ENCODE measurements at places on chromosomes 7 and 10. TPM values are rescaled to one million over a fixed set of nuclear protein-coding genes. Genes with fewer than 3 reads are reported as not detected.

DNA sequence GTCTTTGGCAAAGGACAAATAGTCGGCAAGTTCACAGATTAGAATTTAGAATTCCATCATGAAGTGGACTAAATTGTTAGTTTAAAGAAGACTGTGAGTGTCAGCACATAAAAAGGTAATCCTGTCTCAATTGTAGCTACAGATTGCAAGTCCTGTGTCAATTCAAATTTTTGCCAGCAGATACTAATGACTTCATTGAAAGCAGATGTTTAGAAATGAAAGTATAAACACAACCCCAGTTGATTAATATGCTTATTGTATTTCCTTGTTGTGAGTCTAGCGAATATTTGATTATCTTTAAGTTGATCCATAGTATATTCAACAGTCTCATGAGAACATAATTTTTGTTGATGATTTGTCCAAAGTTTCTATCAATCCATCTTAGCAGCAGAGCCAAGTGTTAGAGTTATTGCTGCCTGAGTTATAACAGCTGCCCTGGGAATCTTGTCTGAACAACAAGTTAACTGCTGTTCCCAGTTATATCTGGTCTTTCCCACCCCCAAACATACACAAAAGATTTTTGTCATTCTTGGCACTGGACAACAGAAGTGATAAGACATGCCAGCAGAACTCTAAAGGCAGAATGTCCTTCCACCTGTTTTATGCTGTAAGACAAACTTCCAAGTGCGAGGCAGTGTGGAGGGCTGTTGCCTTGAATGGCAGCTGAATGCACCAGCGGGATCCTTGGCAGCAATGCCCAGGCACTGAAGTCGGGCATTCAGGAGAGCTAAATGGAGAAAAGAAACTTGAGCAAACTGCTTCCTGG lies 21.3 kb upstream of the HERPUD2 start:
- H3K27me3 ChIP-seq: no peaks in the 10 kb centered on the region
- peaks cover 8% of the 10 kb centered on the region for H3K4me1 ChIP-seq
- no peak for DNase-seq
- H3K4me3 ChIP-seq: peak overlapping the region; percentile 7

GRCh38 chr7:89771003-89771636 lies 383.1 kb upstream of the STEAP1 start:
- H3K4me3 ChIP-seq: no peak overlapping the region
- no peak for DNase-seq
- H3K36me3 ChIP-seq: no peaks in the 10 kb centered on the region
- H3K27me3 ChIP-seq: no peaks in the 10 kb centered on the region

- no peak overlapping the region for H3K4me3 ChIP-seq
- H3K27me3 ChIP-seq: no peaks in the 10 kb centered on the region
- no peaks in the 10 kb centered on the region for H3K4me1 ChIP-seq
- DNase-seq: no peak
- no peak overlapping the region for H3K27ac ChIP-seq
- no peaks in the 10 kb centered on the region for H3K36me3 ChIP-seq
Measured at GRCh38 chr7:85261336-85261735, 74.5 kb upstream of the SEMA3D start.

ATP5MK gene
- total RNA-seq: 127 TPM
